ENCODE measurements at places on chromosomes 3 and 15.

DNA sequence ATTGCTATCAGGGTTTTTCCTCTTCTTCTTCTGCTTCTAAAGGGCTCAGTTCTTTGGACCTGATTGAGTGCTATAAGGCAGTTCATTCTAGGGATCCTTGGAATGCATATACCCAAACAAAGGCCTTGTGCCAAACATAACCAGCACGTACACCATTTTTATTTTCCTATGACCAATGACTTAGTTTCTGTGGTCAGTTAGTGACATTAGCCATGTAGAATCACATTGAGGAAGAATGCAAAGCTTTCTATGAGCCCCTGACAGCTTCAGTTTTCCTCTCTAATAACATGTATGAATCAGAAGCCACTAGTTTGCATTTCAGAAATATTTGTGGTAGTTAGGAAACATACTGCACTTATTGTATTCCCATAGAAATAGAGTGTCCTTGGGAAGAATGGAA is 240.0 kb downstream of the THRB start:
- no peak for DNase-seq

- no peak for DNase-seq
These were observed 54.9 kb upstream of the SNRK start for GRCh38 chr3:43231276-43232000.

DNA sequence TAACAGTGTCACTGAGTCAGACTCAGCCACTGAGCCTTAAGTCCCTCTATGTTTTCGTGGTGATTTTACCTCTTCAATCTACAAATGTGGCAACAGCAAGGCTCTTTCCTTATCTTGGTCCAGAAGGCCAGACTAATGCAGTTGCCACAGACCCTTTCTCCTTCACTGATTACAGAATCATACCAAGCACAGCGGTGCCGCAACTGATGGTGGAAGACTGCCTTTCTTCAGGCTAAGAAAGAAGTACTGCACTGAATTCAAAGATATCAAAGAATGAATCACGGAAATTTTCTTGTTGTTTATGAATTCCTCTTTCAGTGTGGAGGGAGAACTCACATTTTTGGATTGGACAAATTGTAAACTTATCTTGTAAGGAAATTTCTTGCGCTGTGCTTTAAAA is 18.6 kb downstream of the DCP1A start:
- DNase-seq, result no peak

- peak; percentile 67 for DNase-seq
These were observed 32.3 kb downstream of the PDZRN3 start for GRCh38 chr3:73592154-73593144.

GRCh38 chr3:40290396-40290795 is 19.1 kb upstream of the EIF1B start:
- DNase-seq, result no peak

- no peak for DNase-seq
These were observed 23.8 kb upstream of the RPL29 start for GRCh38 chr3:52019352-52020080.

- no peak for DNase-seq
These were observed 83.1 kb upstream of the STAC start for GRCh38 chr3:36297195-36297594.

- DNase-seq, result no peak
These were observed 87.8 kb downstream of the IGF2BP2 start for GRCh38 chr3:185737020-185737419.

GRCh38 chr3:64270866-64271260 is 45.6 kb upstream of the PRICKLE2 start:
- DNase-seq, result no peak

GRCh38 chr15:63917588-63918316 is 84.0 kb upstream of the HERC1 start:
- no peak for DNase-seq

- DNase-seq, result no peak
These were observed 66.3 kb upstream of the LRIG1 start for GRCh38 chr3:66567077-66567476.

DNA sequence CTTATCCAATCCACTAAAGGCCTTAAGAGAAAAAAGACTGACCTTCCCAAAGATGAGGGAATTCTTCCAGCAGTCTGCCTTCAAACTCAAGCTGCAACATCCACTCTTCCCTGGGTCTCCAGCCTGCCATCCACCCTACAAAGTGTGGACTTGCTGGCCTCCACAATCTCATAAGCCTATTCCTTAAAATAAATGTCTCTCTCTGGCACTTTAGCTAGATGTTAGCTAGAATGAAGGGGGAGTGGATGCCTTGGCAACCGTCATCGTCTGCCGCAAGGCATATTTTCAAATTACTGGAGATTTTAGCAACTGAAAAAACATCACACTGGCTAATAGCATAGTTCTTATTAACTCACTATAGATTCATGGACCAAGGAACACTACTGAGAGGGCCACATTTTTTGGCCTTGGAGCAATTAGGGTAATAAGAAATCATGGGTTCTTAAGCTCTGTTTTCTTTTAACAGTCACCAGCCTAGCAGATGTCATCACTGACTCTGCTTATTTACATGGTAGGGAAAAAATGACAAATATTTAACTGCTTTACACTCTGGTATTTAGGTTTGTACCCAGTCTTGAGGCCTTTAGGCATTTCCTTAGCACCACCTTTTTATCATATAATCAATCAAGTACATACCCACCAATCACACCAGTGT is 245.3 kb downstream of the MYRIP start:
- no peak for DNase-seq

DNA sequence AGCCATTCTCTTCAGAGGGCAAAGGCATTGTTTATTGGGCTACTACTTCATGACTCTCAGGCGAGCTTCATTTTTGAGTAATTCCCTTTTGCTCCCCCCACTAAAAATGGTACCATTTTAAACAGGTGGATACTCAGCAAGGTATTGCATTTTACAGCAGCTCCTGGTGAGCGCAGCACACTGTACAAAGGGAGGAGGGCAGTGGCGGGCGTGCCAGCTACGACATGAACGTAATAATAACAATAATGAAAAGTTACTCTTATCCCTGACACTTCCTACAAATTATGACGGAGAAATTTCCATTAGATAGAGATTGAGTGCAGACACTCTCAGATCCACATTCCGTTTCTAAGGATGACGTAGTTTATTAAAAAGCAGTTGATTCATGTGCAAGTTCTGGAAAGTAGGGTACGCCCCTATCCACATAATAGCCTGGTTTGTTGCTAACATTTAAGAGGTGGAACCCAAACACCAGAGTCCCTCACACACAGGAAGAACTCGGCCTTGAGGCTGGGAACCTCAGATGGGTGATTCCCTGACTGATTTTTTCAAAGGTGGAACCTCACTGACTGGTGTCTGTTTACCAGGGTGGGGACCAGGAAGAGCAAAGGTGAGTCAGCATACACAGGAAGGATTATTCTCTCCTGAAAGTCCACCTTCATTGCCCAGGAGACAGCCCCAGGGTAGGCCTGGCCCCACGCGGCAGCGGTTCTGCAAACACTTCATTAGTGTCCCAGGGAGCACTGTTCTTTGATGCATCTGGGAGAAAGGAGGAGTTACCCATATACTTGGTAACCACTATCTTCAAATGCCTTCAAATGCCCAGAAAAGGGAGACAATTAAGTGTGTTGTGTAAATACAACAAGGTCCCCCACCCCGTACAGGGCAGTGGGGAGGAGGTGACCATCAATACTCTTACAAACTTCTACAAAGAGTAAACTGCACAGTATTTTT is 69.9 kb downstream of the LDHAL6B start:
- no peak for DNase-seq

DNA sequence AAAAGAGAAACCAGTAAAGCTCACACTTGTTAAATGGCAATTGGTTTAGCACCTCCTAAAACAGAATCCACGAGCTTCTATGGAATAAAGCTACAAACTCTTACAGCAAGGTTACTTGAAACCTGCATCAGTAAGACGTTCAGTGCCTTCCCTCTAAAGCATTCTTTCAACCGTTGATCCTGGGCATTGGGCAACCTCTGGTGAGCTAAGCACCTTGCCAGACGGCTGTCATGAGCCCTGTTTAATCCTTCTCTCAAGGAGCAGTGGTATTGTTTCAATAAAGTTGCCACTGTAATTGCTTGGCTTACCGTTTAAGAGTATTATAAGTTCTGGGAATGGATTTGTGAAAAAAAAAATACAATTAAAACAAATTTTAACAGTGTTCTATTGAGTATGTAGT is 75.0 kb downstream of the COL8A1 start:
- no peak for DNase-seq

- DNase-seq, result no peak
These were observed 17.5 kb upstream of the GASK1A start for GRCh38 chr3:42961633-42962032.

- no peak for DNase-seq
These were observed 55.4 kb downstream of the ABHD2 start for GRCh38 chr15:89143503-89144162.

GRCh38 chr15:90103701-90104329 is 1.5 kb upstream of the IDH2 start:
- no peak for DNase-seq

DNA sequence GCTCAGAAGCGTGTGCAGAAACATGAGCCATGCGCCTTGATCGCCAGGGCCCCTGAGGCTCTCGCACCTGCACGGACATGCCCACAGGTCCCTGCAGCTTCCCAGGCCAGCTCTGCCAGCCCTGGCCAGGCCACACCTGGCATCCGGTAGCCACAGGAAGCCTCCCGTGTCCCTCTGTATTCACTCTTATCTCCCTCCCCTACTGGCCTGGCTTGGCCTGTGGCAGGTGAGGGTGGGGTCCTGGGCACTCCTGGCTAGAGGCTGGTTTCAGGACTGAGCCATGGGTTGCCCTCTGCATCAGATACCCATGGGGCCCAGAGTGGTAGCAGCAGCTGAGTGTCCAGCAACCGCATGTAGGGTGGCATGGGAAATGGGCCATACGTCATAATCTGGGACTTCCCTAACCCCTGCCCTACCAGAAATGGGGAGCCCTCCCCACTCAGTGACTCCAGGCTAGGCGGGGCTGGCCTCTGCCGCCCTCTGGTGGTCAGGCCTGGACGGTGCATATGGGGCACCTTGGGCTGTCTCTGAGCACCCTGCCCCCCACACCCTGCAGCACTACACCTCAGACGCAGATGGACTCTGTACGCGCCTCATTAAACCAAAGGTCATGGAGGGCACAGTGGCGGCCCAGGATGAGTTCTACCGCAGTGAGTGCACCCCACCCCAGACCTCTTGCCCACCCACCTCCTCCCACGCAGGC is 12.6 kb upstream of the LMAN1L start:
- DNase-seq, result no peak

Measured in NCI-H1436 treated with DMSO at 0.1 percent for 48 hours (cell line).